ENCODE measurements at places on chromosomes 3 and 15.
A peak's percentile ranks its signal among the peaks of the same experiment; 100 is the strongest.

DNA sequence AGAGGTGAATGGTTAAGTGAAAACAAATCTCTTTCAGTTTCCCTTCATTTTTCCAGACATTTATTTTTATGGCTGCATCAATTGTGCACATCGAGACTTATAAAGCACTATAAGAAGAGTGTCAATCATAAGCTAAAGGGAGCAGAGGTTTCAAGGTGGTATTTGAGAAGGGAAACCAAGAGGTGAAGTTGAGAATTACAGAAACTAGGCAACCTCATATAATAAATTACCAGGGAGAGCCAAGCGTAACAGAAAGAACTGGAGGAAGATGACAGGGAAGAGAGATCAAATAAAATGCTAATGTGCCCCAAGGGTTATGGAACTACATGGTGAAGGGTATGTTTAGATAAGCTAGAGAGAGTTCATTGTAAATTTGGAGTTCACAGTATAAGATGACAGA, 6.3 kb upstream of the CCDC54 start:
- DNase-seq = no peak

DNA sequence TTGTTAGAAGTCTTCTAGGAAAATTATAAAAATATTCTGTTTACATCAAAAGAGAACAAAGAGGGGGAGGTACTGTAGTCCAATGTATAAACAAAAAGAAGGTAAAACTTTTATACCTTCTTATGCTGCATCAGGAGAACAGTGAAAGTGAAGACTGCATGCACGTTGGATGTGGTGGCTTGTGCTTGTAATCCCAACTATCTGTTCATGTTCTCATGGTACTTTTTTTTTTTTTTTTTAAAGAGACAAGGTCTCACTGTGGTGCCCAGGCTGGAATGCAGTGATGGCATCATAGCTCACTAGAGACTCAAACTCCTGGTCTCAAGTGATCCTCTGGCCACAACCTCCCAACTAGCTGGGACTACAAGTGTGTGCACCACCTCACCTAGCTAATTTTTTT, 4.2 kb downstream of the SEC62 start:
- no peak for DNase-seq

- DNase-seq = no peak
Measured at GRCh38 chr3:34650131-34650530, 851.7 kb downstream of the PDCD6IP start.

- no peak for DNase-seq
Measured at GRCh38 chr3:99324636-99325203, 313.7 kb upstream of the COL8A1 start.

DNA sequence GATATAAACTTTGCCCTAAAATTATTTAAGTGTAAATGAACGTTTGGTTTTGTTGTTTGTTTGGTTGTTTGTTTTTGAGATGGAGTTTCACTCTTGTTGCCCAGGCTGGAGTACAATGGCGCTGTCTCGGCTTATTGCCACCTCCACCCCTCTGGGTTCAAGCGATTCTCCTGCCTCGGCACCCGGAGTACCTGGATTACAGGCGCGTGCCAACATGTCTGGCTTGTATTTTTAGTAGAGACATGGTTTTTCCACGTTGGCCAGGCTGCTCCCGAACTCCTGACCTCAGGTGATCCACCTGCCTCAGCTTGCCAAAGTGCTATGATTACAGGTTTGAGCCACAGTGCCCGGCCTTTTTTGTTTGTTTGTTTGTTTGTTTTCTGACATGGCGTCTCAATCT, 87.9 kb upstream of the CHD2 start:
- no peak for DNase-seq

DNA sequence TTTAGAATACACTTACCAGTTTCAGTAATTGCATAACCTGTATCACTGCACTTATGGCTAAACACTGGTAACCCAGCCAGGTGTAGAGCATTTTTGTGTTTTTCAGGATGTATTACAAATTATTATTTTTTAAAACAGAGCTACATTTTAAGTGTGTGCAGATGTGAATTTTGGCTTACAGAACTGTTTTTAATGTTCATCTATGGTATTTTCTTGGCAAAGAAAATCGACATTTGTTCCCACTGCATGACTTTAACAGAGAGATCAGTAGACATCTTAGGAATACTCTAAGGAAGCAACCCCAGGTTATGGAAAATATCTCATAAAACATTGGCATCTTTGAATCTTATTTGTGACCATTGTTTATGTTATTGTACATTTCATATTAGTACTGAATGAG, 73.3 kb downstream of the ATP13A4 start:
- no peak for DNase-seq

DNA sequence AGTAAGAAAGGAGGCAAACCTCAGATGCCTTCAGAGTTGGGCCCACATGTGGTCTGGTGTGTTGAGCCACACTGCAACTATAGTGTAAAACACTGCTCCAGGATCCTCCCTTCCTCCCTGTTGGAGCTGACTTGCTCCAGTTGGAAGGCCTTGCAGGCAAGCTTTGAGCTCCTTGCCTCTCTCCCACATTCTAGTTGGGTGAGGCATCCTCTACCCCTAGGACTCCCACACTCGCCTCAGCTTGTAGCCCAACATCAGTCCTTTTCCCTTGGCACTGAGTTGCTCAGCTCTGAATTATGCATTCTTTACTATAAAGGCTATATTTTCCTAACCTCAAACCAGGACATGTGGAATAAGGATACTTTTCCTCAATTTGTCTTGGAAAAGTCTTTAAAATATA, 143.9 kb downstream of the NECTIN3 start:
- DNase-seq = no peak

DNA sequence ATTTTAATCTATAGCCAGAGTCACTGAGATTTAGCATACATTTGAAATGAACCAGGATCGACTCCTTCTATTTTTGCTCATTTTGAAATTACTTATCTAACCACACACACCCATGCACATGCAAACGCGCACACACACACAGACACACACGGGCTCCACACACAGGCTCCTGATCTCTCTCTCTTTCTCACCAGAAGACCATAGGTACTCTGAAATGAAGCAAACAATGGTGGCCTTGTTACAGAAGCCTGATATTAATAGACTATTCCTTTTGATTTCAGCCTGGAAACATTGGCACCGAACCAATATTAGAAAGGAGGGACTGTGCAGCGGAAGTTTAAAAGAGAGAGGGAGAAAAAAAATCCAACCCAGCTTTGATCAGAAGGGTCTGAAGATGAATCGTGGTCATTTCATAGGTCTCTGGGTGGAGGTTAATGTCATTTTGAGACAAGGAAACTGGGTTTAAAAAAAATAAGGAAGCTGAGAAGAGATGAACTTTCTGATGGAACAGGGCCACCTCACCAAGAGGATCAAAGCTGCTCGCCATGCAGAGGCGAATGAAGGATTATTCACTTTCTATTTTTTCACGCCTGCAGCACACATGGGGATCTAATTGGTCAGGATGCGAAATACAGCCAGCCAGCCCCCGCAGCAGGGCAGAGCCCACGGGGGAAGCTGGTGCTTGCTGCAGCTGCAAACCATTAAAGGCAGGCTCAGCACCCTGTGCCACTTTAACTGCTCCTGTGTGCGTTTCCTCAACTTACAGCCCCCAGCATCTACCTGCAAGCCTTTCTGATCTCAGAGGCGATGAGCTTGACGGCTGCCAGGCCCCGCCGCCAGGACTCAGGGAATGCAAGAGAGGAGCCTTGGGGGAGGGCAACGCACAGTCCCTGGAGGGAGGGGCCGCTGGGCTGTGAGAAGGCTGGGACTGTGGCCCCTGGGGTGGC, 88.8 kb downstream of the HES1 start:
- DNase-seq = no peak

- DNase-seq = no peak
Measured at GRCh38 chr3:152885076-152885475, 50.1 kb downstream of the P2RY1 start.

- no peak for DNase-seq
Measured at GRCh38 chr3:34207002-34207401, 408.6 kb downstream of the PDCD6IP start.

DNA sequence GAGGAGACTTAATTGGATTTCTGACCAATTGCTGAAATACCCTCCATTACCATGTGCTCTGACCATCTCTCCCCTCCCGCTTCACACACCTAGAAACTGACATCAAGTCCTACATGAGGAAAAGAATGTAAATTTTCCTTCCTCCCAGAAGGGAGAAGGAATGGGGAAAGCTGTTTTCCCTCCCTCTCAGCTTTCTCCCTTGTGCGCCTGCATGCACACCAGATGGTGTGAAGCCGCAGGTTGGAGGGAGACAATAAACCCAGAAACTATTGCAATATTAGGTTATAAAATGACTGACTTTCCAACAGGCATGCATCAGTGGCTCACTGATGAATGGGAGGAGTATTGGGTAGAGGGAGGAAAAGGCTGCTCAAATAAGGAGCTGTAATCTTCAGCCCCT, 50.9 kb downstream of the MB21D2 start:
- DNase-seq = no peak

- peak; percentile 46 for DNase-seq
Measured at GRCh38 chr3:151107701-151108100, 22.2 kb downstream of the MED12L start.

- no peak for DNase-seq
Measured at GRCh38 chr15:77871852-77872371, 205.6 kb downstream of the TBC1D2B start.

DNA sequence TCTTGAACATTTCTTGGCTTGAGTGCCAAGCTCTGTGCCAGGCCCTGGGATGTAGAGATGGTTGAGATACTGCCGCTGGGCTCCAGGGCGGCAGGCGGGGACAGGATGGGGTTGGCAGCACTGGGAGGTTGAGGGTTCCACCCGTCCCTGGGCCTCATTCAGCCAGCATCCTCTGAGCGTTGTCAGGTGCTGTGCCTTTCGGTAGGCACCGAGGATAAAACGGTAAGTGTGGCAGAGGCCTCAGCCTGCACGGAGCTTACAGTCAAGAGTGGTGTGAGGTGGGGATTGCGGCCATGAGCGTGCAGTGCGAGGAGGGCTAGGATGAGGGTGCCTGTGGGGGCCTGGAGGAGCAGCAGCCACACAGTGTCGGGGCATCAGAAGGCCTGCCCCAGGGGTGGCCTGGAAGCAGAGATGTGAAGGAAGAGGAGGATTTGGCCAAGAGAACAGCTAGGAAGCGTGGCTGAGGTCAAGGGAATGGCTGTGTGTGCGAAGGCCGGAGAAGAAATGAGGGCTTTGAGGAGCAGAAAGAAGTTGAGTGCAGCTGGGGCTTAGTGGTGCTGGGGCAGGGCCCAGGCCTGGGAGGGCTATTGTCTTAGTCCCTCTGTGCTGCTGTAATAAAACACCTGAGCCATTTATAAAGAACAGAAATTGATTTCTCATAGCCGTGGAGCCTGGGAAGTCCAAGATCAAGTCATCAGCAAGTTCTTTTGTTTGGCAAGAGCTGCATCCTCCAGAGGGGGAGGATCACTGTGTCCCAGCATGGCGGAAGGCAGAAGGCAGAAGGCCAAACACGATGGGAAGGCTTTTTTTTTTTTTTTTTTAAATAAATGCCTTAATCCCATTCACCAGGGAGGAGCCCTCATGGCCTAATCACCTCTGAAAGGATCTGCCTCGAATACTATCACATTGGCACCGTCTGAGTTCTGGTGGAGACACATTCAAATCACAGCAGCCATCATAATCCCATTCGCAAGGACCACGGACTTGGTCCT, 22.7 kb downstream of the CORO2B start:
- DNase-seq = no peak

GRCh38 chr15:99473981-99474906, 91.5 kb upstream of the MEF2A start:
- no peak for DNase-seq

GRCh38 chr3:46090161-46090591, 62.9 kb upstream of the XCR1 start:
- no peak for DNase-seq

DNA sequence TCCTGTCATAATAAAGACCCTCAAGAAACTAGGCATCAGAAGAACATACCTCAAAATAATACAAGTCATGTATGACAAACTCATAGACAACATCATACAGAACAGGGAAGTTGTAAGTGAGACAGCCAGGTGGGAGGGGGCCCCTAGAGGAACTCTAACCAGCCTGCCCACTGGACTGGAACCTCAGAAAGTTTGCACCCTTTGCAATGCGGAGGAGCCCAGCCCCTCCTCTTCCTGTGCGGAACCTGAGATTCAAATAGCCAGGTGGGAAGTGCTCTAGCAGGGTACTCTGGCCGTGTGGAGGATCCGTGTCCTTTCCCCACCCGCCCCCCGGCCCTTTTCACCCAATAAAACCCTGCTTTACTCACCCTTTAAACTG, 387.0 kb upstream of the CBLB start:
- no peak for DNase-seq

GRCh38 chr3:25556447-25556846, 108.3 kb downstream of the TOP2B start:
- DNase-seq = no peak

- no peak for DNase-seq
Measured at GRCh38 chr3:49754536-49754935, 30.8 kb upstream of the GMPPB start.

DNA sequence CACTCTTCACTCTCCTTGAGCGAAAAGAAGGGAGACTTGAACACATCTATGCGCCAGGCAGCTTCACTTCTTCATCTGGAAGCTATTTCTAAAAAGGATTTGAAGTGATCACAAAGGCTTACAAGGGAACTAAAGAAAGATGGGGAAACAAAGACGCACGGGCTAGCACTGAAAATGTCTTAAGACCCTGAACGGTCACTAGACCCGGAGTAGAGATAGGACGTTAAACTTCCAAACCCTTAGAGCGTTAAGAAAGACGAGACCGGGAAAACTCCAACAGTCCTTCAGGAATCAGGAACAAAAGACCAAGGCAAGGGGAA, 47.5 kb upstream of the EPHB3 start:
- DNase-seq = no peak

- DNase-seq = no peak
Measured at GRCh38 chr3:188683032-188683521, 488.7 kb upstream of the TPRG1 start.
